Caudate nucleus (tissue), 63 donors: ENCODE measurements at places on chromosomes 6 and 20.

- DNase-seq: no peak
Measured at GRCh38 chr6:104519566-104519965, 340.2 kb downstream of the HACE1 start.

GRCh38 chr6:128179876-128180438 is 279.1 kb upstream of the THEMIS start:
- DNase-seq: no peak

GRCh38 chr20:63624486-63624885 is 2.4 kb downstream of the GMEB2 start:
- DNase-seq: no peak

DNA sequence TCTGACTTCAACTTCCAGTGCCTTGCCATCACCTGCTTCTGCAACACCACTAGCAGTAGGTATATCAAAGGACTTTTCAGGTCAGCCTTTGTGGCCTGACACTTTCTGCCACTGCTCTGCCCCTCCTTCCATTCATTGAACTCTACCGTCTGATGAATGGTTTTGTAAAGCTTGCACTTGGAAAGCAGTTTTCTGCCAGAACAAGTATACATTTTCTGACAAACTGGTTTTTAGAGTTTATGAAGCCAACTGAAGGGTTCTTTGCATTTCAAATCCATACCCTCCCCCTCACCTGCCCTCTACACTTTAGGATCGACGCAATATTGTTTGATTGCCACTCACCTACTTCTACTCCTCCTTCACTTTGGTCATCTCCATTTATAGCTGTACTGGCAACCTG is 603.1 kb downstream of the HACE1 start:
- no peak for DNase-seq

GRCh38 chr6:38997128-38997761 is 51.3 kb upstream of the GLP1R start:
- DNase-seq: no peak

DNA sequence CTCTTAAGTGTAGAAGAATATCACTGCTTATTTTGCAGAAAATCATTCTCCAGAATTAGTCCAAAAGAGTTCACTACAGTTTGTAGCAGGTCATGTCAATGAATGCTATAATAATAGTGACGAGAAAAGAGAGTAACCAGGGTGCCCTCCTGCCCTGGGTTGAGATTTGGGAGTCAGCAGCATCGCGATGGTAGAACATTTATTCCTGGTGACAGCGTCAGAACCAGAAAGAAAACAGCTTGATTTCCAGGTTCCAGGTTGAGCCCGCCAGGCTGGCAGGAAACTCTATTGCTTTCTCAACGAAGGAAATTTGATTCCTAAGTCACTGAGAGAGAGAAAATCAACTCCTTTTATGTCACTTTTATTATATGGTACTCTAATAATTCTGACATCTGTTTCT is 550.3 kb downstream of the QKI start:
- no peak for DNase-seq
